ENCODE measurements at places on chromosomes 4 and X.

DNA sequence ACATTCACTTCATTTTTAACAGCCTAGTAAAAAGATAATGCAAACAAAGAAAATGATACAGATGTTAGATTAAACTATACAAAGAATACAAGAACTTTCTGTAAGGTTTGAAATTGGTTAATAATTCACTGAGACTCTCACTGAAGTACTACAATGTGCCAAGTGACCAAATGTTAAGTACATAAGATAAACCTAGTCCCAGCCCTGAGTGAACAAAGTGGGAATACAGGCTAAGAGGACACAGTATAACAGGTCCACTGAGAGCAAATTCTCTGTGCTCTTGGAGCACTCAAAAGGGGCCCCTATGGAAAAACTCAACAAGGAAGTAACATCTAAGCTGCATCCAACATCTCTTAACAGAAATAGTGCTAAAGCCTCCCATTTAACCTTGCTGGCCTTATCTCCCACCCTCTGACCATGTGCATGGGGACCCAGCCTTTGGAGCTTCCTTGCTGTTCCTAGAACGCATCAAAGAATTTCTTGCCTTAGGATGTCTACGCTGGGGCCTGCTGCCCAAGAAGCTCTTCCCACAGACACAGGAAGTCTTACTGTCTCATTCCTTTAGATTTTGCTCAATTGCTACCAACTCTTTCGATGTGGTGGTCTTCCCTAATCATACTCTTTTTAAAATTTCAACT is 113.4 kb downstream of the ZAR1 start:
- no peak for DNase-seq

- no peak for DNase-seq
Observed at GRCh38 chr4:182294451-182294850, 51.2 kb downstream of the TENM3 start.

GRCh38 chrX:132086672-132087071 is 41.1 kb downstream of the FRMD7 start:
- DNase-seq, result no peak

- DNase-seq, result no peak
Observed at GRCh38 chrX:134202561-134202960, 34.4 kb upstream of the CCDC160 start.

DNA sequence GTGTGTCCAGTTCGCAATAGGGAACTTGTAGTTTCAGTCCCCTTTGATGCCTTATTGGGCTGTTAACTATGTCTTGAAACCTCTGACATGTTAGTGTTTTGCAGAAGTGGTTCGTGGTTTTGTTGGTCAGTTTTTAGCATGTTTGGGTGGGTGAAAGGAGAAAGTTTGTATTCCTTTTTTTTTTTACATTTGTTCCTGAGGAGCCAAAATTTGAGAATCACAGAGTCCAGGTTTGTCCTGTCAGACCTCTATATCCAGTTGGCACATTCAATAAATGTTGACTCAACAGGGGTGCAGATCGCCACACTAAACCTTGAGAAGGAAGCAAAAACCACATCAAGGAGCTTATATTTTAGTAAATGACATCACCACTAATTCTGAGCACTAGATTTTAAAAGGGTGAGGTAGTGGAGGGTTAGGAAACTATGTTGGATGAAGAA is 26.2 kb downstream of the DLG3 start:
- no peak for DNase-seq

DNA sequence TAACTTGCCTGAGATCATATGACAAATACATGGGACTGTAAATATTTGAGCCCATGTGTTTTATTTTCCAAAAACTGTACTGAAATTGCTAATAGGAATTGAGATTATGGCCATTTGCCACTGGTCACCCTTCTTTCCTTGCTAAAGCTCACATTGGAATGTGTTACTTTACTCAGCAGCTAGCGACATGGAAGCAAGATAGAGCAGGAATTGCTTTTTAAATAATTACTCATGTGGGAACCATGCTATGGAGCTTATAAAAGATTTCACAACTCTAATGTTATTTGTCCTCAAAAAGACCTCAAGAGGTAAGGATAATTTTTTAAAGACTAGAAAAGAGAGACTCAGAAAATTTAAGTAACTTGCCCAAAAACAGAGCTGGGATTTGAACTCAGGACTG is 48.8 kb upstream of the AFAP1 start:
- DNase-seq, result no peak

DNA sequence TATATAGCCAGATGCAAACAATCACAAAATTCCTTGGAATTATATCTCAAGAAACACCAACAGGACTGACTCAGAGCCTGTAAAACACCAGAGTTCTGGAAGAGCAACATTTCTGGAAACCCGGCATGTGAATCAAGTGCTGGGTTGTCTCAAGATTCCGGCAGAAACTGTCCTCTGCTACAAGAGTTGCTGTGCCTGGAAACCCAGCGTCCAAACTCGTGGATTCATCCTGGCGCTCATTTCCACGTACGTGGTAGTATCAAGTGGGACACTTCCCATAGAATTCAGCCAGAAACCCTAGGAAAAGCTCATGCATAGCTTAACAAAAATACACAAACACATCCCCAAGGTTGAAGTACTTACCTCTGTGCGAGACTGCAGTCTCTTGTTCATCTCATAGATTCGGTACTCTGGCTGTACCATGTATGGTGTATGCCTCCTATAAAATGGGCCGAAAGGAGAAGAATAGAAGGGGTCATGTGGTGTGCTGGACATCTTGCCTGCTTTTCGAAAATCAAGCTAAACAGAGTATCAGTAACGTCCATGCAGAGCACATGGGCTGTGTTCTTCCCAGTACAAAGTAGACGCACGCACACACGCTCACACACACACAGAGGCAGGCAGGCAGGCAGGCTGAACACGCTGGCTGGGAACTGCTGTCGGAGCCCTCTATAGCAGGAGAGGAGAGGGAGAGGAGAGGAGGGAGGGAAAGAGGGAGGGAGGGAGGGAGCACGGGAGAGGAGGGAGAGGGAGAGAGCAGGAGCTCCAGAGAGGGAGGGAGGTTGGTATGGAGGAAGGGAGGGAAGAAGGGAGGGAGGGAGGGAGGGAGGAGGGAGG is at the start of gene LDB2:
TSS of gene LDB2 (minus strand) at position 655 of the 837 bp plus-strand sequence.
- no peak for DNase-seq

DNA sequence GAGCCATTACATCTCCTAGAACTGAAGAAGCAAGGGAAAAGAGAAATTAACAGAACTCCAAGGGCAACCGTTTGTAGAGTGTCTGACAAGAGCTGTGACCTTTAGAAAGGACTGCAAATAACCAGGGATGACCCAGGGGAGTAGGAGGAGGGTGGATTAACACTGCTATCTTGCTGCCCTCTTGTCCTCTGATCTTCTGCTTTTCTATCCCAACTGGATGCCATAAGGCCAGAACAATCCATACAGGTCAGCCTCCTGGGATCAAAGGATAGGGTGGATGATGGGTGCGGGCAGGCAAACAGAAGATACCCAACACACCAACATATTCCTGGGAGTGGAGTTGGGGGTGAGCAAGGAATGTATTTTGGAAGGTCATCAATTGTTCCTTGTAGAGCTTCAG is 19.8 kb upstream of the PDE5A start:
- DNase-seq, result no peak

GRCh38 chr4:99029018-99029735 is 33.7 kb downstream of the METAP1 start:
- no peak for DNase-seq

DNA sequence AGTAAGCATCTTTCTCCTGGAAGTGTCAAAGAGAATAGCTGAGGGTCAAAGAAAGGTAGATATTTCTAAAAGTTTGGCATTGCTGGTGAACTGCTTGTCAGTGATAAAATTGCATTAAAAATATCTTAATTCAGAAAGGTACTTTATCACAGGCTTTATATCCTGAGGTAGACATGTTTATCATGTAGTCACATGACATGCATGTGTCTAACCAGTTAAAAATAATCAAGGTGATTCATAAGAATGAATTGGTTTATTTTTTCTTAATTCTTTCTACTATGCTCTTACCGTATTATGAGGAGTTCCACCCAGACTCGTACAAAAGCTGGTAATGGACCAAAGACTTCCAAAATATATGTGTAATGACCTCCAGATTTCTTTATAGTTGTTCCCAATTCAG is 6.1 kb downstream of the SLC7A11 start:
- DNase-seq, result no peak

- no peak for DNase-seq
Observed at GRCh38 chrX:55796496-55796895, 78.9 kb downstream of the RRAGB start.

All from CMK (cell line).